Activated CD8-positive, alpha-beta T cell treated with anti-CD3 and anti-CD28 coated beads for 36 hours (primary cell): ENCODE measurements at places on chromosomes 16 and 17. TPM values are rescaled to one million over a fixed set of nuclear protein-coding genes. Genes with fewer than 3 reads are reported as not detected.

GRCh38 chr16:15415511-15415985, 18.8 kb upstream of the BMERB1 start:
- no peak for DNase-seq

GRCh38 chr16:89407925-89408300, 82.4 kb downstream of the ANKRD11 start:
- DNase-seq: no peak

DNA sequence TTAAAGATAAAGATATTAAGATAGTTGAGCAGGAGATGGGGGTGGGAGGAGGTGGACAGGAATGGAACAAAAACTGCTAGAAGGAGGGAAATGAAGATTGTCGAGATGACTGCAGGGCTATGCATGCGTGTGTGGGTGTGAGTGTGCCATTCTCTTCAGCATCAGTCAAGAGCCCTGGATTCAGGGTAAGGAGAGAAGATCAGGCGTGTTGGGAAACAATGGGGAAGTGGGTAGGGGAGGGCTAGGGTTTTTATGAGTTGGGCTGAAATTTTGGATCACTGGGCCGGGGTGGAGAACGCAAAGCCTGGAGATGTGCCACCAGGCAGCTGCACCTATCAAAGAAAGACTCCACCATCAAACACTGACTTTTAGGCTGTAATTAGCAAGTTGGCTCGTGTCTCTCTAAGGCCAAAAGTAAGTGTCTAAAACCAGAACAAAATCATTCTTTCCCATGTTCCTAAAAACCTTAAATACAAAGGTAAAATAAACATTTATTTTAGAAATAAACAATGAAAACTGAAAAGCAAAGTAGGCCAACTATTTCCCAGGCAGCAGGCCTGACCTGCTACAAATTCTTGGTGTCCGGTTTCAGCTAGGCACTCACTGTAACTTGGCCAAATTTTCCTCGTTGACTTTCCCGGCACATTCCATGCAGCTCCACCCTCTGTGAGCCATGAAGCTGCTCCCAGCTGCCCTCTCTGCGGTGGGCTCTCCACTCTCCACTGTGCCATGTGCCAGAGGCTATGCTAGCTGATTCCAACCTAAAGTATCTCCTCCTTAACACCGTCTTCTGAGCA, 4.2 kb downstream of the CDRT4 start:
- DNase-seq: no peak

- no peak for DNase-seq
Measured at GRCh38 chr17:2825253-2825970, 29.2 kb downstream of the RAP1GAP2 start.

DNA sequence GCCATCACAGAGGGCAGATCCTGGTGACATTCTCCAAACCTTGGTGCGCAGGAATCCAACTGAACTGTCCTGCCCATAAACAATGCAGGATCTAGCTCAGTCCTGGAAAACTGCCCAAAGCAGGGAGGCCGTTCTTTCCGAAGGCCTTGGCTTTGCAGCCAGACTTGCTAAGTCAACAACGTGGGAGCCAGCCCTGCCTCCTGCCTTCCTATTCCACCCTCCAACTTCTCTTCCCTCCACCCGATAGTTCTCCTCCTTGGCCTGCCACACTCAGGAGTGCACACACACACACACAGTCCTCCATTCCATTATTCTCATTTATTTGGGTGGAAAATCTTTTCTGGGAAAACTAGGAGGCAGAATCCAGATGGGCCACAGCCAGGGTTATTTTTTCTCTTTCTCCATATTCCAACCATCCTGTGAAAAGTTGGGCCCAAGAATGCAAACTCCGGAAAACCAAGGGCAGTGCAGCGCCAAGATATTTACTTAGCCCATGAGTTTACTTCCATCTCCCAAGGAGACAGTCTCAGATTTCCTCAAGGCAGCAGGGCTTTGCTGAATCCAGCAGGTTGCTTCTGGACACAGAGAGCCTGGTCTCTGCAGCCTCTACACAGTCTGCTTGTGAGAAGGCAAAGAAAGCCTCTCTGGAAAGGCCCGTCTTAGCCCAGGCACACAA, 15.8 kb downstream of the COPRS start:
- DNase-seq: no peak

- no peak for DNase-seq
Measured at GRCh38 chr16:72798264-72798663, 249.7 kb downstream of the ZFHX3 start.

GRCh38 chr16:89491238-89491869, 993 bp upstream of the ANKRD11 start:
- no peak for DNase-seq

DNA sequence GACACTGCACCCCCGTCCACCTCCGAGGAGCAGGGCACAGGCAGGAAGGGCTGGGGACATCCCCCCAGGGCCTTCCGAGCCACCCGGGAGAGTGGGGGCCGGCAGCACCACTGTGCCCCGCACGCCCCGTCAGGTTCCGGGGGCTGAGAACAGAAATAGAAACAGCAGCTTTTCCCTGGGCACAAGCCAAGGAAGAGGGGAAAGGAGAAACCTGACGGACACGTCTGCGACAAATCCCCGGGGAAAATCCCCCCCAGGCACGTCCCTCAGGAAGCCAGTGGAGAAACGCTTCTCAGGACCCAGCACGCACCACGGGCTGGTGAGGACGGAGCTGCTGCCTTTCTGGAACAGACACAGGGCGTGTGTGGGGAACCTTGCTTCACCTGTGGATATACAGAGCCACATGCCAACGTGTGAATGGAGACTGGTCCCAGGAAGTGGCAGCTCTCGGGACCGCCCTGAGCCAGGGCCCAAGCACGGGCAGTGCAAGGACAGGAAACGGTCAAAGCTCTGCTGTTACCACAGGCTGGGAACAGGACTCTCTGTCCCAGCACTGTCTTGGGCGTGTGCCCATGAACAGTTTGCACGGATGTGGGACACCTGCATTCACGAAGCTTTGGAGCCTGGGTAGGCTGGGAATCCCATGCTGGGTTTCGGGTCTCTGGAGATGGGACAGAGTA, 1.2 kb upstream of the TMEM204 start:
- DNase-seq: no peak

DNA sequence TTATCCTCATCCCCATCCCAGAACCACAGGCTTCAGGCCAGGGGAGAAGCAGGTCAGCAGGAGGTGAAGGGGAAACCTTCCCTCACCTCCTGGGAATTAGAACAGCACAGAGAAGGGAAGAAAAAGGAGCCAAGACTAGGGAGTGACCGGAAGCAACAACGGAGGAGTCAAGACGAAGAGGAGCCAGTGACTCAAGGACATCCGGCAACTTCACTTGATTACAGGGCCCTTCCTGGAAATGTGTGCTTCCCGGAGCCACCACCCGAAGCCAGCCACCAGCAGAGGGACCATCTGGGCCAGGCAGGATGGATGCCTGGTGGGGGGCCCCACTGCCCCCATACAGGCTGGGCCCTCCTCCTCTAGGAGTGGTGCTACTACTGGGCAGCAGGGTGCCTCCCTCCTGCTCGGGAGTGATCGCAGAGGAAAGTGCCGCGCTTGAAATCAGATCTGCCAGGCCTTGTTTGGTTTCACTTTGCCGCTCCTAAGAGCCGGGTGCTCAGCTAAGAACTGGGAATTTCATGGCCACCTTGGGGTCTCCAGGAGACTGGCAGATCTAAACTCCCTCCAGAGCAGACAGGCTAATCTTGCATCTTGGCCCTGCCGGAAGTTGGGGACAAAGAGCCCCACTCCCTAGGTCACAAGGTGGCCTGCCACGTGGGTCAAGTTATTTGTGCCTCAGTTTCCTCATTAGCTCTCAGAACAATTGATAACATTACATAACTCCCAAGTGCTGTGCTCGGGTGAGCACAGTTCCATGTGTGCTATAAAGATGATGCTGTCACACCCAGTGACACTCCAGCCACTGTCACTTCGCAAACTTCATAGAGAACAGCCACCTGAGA, 6.6 kb downstream of the CDC42EP4 start:
- DNase-seq: no peak

DNA sequence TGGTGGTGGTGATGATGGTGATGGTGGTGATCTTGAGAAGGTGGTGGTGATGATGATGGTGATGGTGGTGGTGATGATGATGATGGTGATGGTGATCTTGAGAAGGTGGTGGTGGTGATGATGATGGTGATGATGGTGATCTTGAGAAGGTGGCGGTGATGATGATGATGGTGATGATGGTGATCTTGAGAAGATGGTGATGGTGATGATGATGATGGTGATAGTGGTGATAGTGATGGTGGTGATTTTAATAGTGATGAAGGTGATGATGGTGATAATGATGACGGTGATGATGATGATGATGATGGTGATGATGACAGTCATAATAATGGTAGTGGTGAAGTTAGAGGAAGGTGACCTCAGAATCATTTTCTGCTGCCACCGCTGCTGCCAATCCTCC, 75.1 kb downstream of the MYH13 start:
- no peak for DNase-seq

DNA sequence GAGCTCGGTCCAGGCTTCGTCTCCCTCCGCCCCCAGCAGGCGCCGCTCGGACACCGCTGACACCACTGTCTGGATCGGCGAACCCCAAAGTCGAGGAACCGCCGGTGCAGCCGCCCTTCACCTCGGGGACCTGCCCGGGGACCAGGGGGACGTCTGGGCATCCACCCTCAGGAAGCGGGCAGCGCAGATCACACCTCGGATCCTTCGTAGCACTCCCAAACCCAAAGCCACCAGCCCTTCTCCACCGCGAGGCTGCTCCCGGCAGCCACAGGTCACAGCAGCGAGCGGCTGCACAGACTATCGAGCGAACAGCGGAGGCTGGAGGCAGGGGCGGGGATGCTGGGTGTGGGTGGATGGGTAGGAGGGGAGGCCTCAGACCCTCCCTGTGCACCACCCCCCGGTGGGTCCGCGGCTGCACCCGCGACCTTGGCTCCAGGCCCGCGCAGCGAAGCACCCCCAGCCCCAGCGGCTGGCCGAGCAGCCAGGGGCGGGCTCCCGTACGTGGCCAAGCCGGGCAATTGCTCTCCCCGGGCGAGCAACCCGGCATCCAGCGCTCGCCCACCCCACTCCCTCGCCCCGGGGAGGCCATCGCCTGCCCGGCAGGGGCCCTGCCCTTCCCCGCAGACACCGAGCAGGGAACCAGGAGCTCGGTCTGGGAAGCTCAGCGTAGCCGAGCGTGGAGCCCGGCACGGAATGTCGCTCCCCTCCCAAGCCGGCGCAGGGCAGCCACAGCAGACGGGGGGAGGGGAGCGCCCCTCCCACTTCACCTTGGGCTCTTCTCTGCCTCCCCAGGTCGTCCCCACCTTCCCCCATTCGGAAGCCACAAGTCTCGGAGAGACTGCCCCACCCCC, 1.0 kb downstream of the SDK2 start:
- DNase-seq: peak; percentile 46

DNA sequence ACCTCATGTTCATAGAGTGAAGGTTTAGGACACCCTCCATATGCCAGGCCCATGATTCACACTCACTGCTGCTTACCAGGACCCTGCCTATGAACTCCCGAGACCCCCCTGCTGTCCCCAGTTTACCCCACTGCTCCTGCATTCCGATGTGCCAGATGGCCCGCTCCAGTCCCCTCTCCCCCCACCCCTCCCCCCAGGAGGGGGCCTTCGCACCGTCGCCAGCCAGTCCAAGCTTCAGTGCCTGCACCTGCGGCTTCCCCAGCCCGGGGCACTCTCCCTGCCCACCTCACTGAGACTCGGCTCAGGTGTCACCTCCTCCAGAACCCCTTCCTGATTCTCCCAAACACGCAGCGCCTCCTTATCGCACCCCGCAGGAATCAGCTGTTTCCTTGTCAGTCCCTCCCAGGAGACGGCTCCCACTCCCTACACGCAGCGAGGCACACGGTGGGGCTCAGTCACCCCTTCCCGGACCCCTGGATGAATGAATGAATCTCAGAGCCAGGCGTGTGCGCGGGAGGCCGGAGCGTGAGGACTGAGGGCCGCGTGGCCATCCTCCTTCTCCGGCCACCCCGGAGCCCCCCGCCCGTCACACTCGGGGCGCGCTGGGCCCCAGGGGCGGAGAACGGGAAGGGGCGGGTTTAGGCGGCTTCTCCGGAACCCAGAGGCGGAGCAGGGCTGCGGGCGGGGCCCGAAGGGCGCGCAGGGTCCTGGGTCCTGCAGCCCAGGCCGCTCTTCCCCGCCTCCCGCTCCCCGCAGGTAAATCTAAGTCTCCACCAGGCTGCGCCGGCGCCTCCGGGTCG, 1.6 kb downstream of the MYO1C start:
- peak; percentile 76 for DNase-seq

- DNase-seq: no peak
Measured at GRCh38 chr17:45042346-45043120, 8.9 kb downstream of the DCAKD start.

GRCh38 chr16:55661941-55662643, 6.3 kb downstream of the SLC6A2 start:
- no peak for DNase-seq

- DNase-seq: no peak
Measured at GRCh38 chr16:87127061-87127765, 190.0 kb downstream of the C16orf95 start.

DNA sequence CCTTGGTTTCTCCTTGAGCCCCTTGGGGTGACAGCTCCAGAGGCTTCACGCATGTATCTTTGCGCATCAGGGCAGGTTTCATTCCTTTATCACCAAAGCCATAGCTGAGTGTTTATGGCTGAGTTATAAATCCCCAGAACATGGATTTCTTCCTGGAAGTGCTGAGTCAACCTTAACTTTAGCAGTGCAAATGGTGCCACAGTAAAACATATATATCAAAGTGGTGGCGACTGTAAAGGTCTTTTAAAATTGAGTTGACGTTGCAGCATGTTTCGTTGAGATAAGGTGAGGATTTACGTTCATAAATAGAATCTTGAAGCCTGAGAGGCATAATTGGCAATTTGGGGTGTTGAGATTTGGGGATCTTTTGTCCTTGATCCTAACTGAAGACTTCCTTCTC, 214.1 kb downstream of the HS3ST4 start:
- no peak for DNase-seq

- DNase-seq: no peak
Measured at GRCh38 chr16:51875834-51876600, 670.9 kb downstream of the TOX3 start.

GRCh38 chr17:75876190-75876937, 2.0 kb downstream of the TRIM47 start:
- peak; percentile 88 for DNase-seq

DNA sequence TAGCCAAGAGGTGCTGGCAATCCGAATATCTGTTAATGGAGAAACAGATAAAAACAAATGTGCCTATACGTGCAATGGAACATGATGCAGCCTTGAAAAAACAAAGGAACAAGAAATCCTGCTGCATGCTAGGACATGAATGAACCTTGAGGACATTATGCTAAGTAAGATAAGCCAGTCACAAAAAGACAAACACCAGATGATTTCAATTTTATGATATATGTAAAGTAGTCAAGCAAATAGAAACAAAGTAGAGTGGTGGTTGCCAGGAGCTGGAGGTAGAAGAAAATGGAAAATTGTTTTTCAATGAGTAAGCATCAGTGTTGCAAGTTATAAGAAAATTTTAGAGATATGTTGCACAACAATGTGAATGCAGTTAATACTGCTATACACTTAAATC, 409.7 kb upstream of the CDH8 start:
- no peak for DNase-seq

Gene TMED6
- total RNA-seq: 2.2 TPM

Gene DNASE1L2
- total RNA-seq: 0.51 TPM

Gene ATP2A3
- total RNA-seq: 117 TPM

Gene HEATR9
- 0.38 TPM for total RNA-seq

Gene ZNF19
- 3.9 TPM for total RNA-seq

Gene NUBP1
- total RNA-seq: 23.1 TPM
